ENCODE measurements at places on chromosomes 7 and 10.

DNA sequence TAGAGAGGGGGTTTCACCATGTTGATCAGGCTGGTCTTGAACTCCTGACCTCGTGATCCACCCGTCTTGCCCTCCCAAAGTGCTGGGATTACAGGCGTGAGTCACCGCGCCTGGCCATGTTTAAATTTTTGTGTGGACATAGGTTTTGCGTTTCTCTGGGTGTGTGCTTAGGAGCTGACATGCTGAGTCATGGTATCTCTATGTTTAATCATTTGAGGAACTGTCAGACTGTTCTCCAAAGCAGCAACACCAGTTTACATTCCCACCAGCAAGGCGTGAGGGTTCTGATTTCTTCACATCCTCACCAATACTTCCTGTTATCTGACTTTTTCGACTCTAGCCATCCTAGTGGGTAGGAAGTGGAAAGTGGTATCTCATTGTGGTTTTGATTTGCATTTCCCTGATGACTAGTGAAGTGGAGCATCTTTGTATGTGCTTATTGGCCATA is 153.7 kb downstream of the DNAJB6 start:
- DNase-seq = no peak

GRCh38 chr10:46514431-46514861 is 42.0 kb downstream of the GPRIN2 start:
- DNase-seq = no peak

DNA sequence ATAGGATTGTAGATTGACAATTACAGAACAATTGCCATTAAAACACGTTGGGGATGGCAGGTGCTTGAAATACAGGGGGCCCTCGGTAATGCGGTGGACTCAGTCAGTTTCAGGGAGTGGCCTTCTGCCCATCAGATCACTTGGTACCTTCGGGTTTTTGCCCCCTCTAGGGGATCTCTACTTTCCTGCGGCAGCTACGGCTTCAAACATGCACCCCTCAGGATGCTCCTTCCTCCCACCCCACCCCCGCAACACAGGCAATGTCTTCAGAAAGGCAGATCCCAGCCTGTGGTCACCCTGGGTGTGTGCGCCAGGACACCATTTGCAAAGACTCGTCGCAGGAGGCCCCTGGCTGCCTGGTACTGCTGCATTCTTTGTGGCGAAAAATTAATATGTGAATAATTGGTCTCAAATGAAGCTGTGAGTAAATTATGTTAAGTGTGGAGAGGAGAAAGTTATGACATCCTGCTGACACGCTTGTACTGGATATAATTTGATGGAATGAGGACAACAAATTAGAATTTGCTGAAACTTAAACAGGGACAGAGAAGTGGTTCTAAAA is 431.0 kb upstream of the MKI67 start:
- DNase-seq = no peak

DNA sequence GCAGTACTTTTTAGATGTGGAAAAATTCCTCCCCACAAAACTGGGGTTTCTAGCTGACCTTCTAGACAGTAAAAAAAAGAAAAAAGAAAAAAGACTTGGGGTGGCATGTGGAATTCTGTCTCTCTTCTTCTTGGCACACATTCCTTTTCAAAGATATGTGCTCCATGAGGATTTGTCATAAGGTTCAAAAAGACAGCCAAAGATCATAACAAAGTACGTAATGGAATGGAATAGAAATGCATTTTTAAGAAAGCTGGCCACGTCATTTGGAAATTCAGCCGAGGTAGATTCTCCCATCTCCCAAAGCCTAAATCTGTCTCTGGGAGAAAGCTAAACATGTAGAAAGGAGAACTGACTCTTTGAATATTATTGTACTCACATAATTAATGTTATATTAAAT is 381.3 kb upstream of the NFE2L3 start:
- no peak for DNase-seq

GRCh38 chr7:90595342-90595800 is 750 bp upstream of the CDK14 start:
- no peak for DNase-seq

- DNase-seq = peak; percentile 65
Measured at GRCh38 chr7:30800785-30801252, 29.6 kb downstream of the MINDY4 start.

DNA sequence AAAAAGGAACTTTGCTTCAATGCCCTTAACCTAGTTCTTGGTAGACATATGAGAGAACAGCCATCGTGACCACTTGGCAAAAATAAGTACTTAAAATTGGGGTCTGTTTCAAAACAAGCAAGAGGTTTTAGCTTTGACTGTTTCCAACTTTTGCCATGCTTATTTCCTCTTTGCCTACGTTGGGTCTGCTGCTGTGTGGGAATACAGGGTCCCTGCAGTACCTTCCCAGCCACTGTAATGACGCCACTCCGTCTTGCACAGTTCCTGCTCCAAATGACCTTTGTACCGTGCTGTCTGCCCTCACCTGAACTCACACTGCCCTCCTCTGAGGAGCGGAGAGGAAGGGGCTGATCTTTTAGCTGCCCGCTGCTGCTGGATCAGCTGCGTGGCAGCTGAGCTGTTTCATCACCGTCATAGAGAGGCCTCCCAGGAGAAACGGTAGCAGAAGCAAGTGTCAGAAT is 133.1 kb downstream of the MAPK8 start:
- no peak for DNase-seq

DNA sequence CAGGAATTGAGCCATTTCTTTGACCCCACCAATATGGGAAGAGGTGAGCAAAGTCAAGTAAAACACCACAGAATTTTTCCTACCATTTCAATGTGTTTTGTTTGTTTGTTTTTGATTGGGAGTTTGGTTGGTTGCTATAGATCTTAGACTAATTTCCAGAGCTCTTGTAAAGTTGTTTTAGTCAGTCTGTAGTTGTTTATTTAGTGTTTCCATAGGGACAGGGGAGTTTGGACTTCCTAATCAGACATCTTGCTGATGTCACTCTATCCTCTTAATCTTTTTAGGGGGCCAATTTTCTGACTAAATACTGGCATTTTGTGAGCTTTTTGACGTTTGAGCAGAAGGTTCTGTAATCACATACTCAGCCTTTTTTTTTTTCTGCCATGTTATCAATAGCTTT is 266.9 kb downstream of the ABCA13 start:
- DNase-seq = no peak

DNA sequence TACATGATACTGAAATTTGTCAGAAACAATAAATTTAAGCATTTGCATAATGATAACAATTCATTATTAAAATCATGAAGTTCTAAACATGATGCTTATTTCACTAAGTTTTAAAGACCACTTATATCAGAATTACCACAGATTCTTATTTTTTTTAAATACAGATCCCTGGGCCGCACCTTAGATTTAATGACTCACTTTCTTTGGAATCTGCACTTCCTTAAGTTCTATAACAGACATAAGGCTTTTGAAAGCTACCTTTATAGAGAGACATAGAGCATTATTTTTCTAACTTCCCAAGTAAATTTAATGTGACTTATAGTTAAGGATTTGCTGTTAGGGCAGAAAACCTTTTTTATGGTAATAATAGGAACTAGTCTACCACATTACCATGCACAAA is 214.9 kb downstream of the IPMK start:
- no peak for DNase-seq

DNA sequence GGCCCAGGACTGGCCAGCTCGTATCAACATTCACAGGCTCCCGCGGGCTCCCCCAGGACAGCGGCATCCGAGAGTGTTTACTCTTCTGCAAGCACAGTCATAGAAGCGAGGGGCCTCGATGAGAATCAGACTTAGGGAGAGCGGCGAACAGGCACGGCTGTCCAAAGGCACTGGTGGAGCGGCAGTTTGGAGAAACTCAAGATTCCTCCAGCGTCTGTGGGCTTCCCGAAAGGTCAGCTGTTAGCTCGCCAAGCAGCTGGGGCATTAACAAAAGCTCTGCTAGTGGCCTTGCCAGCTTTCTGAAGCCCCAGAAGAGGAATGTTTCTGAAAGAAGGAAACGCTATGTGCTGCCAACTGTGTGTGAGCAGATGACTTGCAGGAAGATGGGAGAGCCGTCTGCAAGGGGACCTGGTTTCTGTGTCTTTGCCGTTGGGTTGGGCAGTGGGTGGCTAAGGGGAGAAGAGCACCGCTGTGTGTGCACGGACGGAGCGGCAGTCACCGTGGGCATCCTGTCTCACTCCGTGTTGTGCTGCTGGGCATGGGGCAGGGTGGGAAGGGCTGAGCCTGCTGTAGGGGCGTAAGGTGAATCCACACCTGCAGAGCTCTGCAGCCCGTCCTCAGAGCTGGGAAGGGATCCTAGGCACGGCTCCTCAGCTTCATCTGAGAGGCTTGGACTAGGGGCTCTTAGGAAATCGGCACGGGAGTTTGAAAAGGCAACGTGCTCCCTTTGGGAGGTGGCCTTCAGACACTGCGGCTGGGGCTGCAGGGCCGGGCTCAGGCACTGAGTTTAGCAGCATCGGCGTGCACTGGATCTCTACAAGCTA is 42.1 kb downstream of the AMZ1 start:
- DNase-seq = no peak

GRCh38 chr10:110353244-110354119 is 48.8 kb upstream of the SMNDC1 start:
- DNase-seq = no peak

- no peak for DNase-seq
Measured at GRCh38 chr10:92208736-92209135, 82.1 kb downstream of the CPEB3 start.

DNA sequence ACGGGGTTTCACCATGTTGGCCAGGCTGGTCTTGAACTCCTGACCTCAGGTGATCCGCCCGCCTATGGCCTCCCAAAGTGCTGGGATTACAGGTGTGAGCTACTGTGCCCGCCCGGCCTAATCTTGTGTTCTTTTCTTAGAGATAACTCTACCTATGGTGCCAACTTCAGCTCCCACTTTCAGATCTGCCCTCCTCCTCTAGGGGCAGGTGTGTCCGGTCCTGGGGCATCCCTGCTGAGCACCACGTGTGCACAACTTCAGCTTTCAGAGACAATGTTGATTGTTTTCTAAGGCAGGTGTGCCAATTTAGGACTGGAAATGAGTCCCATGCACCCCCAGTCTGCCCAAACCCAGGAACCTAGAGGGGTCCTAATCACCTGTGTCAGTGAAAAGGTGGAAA is 18.5 kb upstream of the FXYD4 start:
- no peak for DNase-seq

DNA sequence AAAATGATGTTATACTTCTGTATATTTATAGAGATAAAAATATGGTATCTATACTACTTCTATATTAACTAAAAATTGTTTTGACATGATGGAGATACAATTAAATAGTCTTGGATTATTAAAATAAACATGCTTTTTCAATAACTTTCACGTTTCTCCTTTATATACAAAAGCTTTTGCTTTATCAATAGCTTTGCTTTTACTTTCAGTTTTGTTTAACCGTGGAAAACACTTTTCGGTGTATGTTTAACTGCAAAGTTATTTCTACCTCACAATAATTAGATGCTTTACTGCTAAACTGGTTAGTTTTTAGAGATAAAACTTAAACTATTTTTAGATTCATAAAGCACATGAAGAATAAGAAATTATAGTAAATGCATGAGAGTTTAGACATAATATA is 432.1 kb upstream of the PCDH15 start:
- DNase-seq = no peak

GRCh38 chr7:2698581-2699288 is 10.7 kb downstream of the AMZ1 start:
- no peak for DNase-seq

DNA sequence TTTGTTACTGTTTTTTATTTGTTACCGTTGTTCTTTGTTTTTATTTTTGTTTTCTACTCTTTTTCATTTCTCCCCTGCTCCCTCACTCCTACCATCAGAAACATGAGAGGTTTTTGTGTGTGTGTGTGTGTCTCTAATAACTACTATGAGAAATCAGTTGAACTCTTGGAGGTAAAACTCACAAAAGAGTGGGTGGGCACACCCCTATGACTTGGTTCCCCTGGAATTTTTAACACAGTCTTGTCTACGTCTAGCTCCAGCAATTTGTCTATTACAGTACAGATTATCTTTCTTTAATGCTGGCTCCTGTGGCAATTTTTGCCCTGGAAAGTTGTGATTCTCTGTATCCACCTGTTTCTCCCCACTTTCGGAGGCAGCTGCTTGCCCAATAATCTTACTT is 56.2 kb downstream of the AOAH start:
- no peak for DNase-seq

- DNase-seq = no peak
Measured at GRCh38 chr7:9488555-9488954, 1055.1 kb downstream of the NXPH1 start.

DNA sequence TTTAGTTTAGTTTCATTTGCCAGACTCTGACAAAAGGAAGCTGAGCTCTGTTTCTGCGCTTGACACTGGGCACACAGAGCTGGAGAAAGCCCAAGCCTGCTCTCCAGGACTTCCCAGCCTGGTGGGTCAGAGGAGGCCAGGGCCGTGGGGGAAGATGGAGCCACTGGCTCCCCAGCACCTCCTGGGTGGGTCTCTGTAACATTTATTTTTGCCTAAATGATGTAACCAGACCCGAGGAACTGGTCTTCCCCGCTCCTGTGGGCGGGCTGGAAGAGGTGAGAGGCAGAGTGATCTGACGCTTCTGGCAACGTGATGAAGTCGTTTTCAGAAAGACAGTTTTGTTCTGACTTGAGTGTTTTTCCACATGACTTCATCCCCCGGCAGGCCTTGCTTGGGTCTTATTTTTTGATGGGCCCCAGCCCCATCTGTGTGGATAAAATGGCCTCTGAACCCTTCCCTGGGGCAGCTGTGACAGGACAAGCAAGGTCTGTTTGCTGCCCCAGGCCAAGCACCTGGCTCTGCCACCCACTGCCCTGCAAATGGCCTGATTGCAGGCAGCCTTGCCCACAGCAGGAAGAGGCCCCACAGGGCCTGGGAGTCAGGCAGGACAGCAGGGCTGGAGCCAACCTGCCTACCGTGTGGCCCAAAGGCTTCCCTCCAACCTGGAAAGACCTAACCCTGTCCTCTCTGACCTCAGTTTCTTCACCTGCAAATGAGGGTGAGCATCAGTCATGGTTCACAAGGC is 304.9 kb upstream of the ZMIZ1 start:
- no peak for DNase-seq

GRCh38 chr7:80225361-80225760 is 90.7 kb downstream of the GNAI1 start:
- no peak for DNase-seq

- DNase-seq = no peak
Measured at GRCh38 chr7:26284995-26285632, 6.5 kb upstream of the SNX10 start.

GRCh38 chr10:51063659-51064535 is 10.4 kb upstream of the PRKG1 start:
- DNase-seq = no peak

- DNase-seq = no peak
Measured at GRCh38 chr7:45290880-45291279, 133.3 kb downstream of the RAMP3 start.

DNA sequence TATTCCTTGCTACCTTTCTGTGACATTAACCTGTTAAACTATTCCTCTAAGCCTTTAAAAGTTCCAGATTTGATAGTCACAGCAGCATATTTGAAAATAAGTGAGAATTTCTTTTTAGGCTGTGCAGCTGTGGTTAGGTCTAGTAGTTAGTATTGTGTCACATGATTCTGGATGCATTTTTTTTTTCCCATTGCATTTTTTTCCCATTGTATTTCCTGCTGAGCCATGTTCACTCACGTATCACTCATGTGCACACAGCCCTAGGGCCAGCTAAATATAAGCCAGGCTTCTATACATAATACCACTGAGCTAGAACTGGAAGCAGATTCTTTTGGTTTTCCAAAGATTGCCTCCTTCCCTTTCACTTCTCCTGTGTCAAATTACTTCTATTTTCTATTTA is 37.4 kb downstream of the DNAJC9 start:
- no peak for DNase-seq

GRCh38 chr10:97003804-97004201 is 171.7 kb downstream of the LCOR start:
- no peak for DNase-seq

- no peak for DNase-seq
Measured at GRCh38 chr10:71241114-71241829, 28.9 kb downstream of the UNC5B start.

GRCh38 chr10:5002013-5002727 is 1.5 kb downstream of the AKR1C2 start:
- no peak for DNase-seq

Data from NCI-H2107 (cell line).